Hippocampal formation (tissue), 2 donors: ENCODE measurements at places on chromosomes 2 and 18.

- no peak for DNase-seq
Observed at GRCh38 chr2:153584244-153584643, 105.7 kb upstream of the RPRM start.

- no peak for DNase-seq
Observed at GRCh38 chr2:231765496-231765929, 15.6 kb downstream of the PDE6D start.

DNA sequence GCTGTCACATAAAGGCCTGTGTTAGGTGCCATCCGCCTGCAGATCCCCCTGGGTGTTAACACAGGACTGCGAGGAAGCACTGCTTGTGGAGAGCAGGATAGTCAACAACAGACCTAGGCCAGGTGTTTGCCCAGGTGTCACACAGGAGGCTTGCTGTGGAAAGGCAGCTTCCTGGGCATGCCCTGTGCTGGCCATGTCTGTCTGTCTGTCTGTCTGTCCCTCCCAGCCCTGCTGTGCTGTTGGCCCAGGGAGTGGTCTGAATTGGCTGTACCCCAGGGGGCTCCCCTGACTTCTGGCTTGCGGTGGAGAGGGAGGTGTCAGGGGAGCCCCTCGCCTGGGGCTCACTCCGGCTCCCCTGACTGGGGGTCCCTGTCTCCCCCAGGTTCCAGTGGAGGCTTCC is 53.2 kb downstream of the SH3BP4 start:
- DNase-seq, result no peak

DNA sequence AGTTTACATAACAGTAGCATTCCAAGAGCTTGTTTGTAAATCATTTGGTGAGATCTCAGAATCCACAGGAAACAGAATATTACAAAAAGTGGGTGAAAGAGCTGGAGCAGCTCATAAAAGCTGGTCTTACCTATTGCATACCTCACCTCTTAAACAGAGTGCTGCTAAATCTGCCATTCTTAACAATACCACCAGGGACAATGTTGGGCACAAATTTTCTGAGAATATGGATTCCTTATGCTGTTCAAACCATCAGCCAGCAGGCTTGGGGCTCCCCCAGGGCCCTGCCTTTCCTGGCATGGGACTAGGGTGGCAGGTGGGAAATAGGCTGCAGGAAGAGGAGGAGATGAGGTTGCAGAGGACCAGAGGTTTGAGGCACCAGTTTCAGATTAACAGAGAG is 55.6 kb downstream of the TGFA start:
- DNase-seq, result no peak

GRCh38 chr2:134035605-134036370 is 218.1 kb upstream of the MGAT5 start:
- no peak for DNase-seq

DNA sequence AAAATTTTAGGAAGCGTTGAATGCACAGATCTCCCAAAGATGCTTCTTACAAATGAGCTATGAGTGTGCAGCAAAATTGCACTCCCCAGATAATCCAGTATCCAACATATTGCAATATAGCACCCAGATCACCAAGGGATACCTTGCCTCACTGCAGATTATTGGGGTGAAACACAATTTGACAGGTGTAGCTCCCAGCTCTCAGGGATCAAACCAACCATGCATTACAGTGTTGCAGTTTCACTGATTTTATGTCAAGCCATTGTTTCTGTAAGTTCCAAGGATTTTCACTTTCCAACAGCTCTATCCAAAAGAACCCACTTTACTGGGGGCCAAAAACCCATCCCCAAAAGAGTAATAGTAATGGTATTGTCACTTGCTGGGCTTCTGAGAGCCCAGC is 10.8 kb upstream of the PRLH start:
- no peak for DNase-seq

GRCh38 chr2:178275600-178275999 is 81.3 kb downstream of the OSBPL6 start:
- no peak for DNase-seq

DNA sequence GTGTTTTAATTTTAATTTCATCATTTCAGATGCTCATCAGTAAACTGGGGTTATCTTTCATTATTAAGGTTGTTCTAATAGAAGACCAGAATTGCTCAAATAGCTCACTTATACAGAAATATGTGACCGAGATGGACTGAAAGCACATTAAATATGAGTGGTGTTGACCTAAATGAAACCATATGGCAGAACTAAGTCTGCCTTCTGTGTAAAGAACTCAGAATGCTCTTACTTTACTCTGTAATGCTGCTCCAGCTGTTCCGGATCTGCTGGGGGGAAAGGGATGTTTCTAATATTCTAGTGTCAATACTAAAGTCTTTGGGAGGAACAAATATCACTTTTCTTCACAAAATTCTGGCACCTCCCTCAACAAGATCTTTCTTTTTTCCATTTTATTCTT is 131.0 kb downstream of the DPP4 start:
- DNase-seq, result no peak

DNA sequence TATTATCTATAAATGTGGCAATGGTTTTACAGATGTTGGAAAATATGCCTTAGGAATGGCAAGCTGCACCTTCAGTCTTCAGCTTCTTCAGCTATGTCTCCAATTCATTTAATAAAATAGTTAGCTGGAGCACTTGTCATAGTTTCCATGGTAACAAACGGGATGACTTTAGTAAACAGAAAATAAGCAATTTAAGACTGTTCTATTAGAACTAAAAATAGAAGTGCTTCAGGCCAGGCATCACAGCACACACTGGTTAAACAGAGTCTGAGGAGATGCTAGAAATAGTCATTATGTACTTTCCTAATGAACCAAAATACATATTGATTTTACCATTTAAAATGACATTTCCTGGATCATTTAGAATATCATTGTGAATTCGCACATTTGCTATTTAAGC is 195.0 kb downstream of the GCA start:
- no peak for DNase-seq

- no peak for DNase-seq
Observed at GRCh38 chr18:24656551-24657443, 196.4 kb downstream of the HRH4 start.

GRCh38 chr18:60596928-60597327 is 224.4 kb upstream of the MC4R start:
- no peak for DNase-seq

GRCh38 chr2:236949089-236949905 is 136.4 kb upstream of the COPS8 start:
- DNase-seq, result no peak

DNA sequence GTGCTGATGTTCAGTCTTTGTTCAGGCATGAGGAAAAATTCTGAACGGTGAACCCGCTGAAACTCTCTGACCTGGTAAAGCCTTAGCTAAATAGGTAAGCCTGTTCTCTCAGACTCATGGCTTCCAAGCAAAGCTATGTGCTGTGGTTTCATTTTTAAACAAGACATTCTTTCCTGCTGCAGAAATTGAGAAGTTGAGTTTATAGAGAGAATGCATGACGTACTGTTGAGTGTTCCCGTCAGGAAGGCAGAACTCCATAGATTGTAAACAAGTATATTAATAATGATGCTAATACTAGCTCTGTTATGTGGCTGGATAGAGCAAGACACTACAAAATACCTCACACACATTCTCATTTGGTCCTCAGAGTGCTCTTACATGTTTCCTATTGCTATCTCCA is 424.0 kb upstream of the CRIM1 start:
- DNase-seq, result no peak

GRCh38 chr2:5915881-5916310 is 223.7 kb downstream of the SOX11 start:
- DNase-seq, result no peak

DNA sequence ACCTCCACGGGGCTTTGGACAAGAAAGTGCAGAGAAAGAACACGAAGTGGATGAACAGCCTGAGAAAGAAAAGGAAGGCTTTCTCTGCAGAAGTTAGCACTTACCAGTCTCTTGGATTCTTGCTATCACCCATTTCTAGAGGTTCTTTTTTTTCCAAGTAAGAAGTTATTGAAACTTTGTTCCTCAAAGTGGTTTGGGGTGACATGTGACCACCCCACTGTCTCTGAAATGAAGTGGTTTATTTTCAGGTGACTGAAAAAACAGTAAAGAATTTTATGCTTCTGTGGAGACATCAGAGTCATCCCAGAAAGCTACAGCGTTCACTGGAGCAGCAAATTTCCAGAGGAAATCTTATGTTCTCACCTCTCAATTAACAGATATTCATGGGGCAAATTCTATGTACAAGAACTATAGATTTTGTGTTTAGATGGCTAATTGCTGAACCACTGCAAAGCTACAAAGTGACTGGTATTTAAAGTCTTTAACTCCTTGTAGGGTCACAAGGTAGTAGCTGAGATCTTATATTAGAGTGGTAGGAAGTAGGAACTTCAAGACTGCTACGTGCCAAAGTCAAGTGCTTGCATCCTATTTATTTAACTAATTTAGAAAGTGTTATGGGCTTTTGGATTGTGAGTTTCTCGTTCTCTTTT is 267.5 kb downstream of the TGIF1 start:
- DNase-seq, result no peak

DNA sequence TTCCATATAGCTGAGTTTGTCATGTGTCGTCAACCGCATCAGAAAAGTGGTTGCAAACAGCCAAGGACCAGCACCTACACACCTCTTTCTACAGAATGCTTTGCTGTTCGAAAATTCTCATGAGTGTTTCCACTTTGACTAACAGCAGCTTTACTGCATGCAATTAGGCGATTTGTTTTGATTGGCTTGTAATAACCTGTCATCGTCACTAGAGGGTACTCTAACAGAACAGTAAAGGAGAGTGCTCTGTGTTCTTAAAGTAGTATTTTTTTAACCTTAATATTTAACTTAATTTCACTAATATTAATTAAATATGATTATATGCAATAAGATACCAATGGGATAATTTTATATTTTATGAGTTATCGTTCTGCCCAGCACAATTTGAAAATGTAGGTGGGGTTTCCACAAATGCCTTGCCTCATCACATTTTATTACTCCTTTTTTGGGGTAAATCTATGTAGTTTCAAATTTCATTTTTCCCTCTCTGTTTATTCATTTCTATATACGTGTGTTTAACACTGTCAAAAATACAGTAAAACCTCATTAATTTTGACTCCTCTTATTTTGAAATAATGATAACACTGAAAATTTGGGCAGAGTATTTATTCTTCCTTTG is 502.2 kb downstream of the NRXN1 start:
- DNase-seq, result peak; percentile 68

DNA sequence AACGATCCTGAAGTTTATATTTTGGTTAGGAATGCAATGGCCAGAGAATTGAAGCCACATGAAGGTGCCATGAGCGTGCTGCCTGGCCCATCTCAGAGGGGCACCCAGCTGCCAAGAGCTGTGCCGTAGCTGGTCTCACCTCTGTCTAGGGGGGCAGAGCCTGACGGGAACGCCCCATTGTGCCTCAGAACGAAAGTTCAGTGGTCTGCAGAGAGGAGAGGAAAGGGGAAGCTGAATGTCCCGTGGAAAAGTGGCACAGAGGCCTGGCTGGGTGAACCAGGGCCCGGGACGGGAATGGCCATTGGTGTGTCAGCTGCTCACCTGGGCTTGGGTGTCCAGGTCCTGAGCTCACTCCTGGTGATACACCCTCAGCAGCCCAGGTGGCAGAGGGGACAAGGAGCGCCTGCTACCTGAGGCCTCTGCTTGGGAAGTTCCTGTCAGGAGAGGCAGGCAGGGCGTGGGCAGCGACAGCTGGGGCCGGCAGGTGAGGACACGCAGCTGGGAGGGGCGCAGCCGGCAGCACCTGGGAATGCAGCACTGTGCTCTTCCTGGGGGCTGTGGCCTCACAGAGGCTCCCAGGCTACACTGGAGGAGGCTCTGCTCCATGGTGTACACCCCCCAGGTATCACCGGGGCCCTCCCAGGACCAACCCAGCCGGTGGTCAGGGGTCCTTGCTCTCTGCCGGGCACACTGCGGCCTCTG is 67.3 kb downstream of the PARD6G start:
- no peak for DNase-seq

DNA sequence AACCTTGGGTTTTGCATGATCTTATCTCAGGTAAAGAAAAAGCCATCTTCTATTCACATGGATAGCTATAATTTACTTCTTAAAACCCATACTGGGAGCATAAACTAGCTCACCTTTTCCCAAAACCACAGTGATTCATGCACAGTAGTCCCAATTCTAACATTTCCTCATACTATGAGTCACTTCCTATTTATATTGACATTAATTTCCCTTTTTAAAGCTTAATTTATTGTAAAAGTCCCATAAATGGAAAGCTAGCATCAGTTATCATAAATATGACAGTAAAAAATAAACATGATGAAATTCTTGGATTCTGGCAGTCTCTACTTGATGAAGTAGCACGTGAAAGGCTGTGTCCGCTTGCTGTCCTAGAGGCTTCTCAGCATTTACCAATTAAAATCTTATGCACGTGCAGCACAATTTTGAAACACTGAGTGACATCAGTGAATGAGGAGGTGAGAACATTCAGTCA is 180.1 kb downstream of the CDH2 start:
- DNase-seq, result no peak

DNA sequence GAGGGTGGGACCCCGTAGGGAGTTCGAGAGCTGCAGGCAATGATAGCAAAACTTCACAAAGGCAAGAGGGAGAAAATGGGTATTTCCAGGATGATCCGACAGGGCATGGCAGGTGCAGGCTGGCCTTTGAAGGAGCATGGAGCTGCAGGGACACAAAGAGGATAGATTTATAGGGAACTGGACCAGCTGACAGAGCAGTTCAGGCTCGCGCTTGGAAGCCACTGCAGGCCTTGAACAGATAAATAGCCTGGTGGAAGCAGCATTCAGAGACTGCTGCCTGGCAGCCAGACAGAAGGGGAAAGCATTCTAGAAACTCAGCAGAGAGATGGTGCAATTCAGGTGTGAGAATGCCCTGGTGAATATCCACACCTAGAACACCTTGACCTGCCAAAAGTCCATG is 29.3 kb upstream of the CREG2 start:
- no peak for DNase-seq

DNA sequence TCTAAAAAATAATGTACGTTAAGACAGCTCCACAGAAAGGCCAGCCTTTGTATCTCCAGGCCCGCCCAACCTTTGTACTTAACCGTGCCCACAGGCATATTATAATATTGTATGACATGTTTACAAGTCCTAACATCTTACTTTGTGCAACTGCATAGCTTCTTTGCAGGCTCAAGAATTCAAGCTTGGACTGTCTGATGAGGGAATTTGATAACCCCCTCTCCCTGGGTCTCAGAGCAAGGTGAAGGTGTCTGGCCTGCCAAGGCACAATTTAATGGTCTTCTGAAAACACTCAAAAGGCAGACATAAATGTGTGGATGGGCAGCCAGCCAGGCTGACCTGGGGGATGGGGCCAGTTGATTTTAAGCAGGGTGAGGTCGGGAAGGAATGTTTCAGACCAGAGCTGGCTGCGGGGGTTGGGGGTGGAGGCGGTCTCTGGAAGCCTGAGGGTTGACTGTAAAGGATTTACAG is 732.7 kb upstream of the FANCL start:
- DNase-seq, result no peak

GRCh38 chr2:71422786-71423185 is 30.6 kb upstream of the DYSF start:
- DNase-seq, result no peak

DNA sequence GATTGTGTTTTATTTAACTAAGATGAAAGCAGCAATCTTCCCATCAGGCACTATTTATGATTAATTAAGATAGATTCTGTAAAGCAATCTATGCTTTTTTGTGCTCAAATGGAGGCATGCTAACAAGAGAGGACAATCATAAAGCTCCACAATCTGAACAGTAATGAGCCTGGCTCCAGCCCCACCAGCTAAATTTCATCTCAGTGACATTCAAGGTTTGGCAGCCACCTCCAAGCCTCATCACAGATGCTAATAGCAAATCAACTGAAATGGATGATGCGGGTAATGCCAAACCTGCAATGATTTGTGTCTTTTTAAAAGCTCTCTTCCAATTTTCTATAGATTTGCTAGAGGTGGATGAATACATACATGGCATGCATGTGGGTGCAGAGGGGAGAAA is 456.6 kb downstream of the TDRD15 start:
- no peak for DNase-seq
